Vagina (tissue), 2 donors: ENCODE measurements at places on chromosomes 13 and 19. TPM values are rescaled to one million over a fixed set of nuclear protein-coding genes. Genes with fewer than 3 reads are reported as not detected.

CPAMD8 gene
- total RNA-seq, result 16.0 TPM

LILRB3 gene
- 20.4 TPM for total RNA-seq

CCL25 gene
- total RNA-seq, result not detected

ZNF888 gene
- 3.7 TPM for total RNA-seq

SLC6A16 gene
- total RNA-seq, result 2.5 TPM

ZNF724 gene
- total RNA-seq, result 4.2 TPM

GET3 gene
- 59.9 TPM for total RNA-seq

KLF1 gene
- total RNA-seq, result not detected

ZNF726 gene
- 2.5 TPM for total RNA-seq

COX6B2 gene
- total RNA-seq, result 5.2 TPM

RAB3A gene
- 5.6 TPM for total RNA-seq
